ENCODE measurements at places on chromosomes 1 and 21.
A peak's percentile ranks its signal among the peaks of the same experiment; 100 is the strongest.

DNA sequence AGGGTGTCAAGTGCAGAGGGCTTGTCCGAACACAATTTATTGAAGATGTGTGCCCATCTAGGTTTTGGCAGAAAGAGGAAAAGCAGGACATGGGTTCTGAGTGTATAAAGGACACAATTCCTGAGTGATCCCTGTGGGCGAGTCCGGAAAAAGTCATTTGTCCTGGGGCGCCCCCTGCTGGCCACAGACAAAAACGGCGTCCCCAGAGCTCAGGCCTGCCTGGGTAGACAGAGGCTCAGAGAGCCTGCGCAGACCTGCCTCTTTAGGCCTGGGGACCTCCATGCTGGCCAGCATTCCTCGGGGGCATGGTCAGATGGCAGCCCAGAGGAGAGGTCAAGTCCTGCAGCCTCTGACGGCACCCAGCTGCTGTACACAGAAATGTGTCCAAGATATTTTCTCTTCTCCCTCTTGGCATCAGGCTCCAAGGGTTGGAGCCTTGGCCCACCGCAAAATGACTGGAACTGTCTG, 65.5 kb upstream of the LRP8 start:
- DNase-seq = no peak

DNA sequence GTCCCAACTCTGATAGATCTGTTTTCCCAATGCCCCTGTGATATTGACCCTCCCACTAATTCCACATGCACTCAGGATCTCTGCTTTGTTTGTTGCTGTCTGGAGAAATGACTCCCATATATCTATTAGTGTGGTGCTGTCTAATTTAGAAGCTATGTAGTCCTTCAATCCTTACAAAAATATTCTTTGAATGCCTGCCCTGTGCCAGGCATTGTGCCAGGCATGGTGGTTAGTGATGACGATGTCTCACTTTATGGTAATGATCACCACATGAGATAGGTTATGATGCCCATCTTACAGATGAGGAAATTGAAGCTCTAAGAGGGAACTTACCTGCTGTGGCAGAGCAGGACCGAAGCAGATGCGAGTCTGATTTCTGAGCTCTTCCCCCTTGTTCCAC, 12.9 kb downstream of the MYOG start:
- no peak for DNase-seq

- DNase-seq = no peak
Observed at GRCh38 chr1:207454046-207454964, at the start of gene CR2. Gene CR2 (plus strand): TSS chr1:207454328. CDS start chr1:207454419, 91 bp downstream.

DNA sequence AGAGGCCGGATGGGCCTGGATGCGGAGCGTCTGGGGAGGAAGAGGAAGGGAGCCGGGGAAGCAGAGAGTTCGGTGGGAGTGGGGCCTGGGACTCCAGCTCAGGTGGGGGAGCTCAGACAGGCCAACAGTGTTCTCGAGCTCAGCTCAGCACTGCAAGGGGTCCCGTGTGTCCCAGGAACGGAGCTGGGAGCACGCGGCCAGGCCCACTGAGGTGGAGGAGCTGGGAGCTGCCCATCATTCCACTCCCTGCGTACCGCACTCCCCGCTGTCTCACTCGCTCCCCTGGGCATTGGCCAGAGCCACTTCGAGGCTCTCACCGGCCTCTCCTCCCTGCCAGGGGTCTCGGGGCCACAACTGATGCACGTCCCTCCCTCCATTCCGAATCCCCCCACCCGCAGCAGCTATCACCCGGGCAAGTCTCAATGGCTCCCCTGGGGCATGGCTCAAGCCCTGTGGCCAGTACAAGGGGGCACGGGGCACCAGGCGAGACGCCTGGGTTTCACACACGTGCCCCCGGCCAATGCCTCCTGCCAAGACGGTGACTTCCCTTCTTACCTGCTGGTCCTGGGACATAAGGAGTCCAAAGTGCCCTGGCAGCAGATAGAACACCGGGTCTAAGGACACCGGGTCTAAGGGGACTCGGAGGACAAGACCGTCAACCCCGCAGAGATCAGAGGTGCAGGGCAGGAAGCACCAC, 30.3 kb upstream of the COL6A2 start:
- no peak for DNase-seq

DNA sequence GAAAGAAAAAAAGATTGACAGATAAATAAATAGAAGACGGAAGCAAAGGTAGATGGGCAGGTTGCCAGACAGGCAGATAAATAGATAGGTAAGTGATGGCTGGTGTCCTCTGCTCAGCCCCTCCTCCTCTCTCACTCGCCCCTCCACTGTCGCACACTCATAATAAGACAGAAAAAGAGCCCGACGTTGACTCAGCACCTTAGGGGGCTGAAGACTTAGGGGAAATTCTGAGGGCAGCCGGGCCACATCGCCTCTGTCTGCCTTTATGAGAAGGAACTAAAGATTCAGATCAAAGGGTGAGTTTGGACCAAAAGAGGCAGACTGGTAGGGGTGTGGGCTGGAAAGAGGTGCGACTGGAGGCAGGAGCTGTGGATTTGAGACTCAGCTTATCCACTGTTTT, 158.1 kb upstream of the IGSF21 start:
- DNase-seq = no peak

DNA sequence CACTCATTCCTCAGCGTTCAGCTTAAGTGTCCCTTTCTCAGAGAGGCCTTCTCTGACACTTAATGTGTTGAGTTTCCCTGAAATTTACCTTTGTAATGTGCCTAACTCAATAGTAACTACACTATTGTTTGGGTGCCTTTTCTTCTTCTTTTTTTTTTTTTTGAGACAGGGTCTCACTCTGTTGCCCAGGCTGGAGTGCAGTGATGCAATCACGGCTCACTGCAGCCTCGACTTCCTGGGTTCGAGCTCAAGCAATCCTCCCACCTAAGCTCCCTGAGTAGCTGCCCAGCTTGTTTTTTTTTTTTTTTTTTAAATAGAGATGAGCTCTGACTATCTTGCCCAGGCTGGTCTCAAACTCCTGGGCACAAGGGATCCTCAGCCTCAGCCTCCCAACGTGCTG, 50.1 kb downstream of the ARHGEF11 start:
- no peak for DNase-seq

- peak; percentile 30 for DNase-seq
Observed at GRCh38 chr21:38831526-38832467, 26.1 kb downstream of the ETS2 start.

DNA sequence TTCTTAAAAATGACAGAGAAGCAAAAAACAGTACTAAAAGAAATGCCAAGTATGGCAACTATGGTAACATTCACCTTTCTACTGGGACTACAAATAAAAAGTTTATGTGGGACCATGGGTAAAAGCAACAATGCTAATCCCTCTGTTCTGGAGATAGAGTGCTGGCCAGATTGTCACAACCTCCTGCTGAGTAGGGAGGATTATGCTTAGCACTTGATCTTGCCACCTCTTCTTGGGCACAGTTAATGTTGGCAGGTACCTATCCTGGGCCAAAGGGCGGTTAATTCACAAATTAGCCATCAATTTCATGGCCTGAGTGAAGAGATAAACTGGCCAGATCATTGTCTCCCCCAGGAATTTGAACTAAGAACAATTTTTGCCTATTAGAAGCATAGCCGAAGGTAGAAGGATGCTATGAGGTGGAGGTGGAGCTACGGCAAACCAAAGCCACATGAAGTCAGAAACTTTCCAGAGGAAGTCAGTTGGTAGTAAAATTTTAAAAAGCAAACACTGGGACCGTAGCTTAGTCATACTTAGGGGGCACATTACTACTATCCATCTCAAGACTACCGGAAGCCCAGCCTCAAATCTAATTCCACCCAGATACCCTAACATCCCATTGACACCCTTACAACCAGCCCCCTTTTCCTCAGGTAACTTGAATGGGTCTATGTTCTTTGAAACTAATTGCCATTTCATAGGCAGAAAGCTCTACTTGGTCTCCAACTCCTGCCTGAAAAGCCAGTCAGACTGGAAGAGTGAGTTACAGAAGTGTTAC, 2.7 kb downstream of the SCYL3 start:
- DNase-seq = no peak

DNA sequence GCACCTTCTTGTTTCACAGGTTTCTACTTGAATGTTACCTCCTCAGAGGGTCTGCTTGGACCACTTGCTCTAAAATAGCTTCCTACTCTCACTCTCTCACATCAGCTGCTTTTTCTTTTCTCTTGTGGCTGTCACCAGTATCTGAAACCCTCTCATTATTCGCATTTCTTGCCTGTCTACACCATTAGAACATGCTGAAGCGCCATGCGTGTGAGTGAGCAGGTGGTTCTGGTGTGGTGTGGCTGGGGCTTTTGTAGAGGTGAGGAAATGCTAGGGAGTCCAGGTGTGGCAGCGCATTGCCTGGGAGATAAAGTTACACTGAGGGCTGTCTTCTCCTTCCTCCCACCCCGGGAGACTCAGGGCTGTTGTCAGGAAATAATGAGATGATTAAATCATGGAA, 4.1 kb downstream of the ZNF362 start:
- DNase-seq = no peak

DNA sequence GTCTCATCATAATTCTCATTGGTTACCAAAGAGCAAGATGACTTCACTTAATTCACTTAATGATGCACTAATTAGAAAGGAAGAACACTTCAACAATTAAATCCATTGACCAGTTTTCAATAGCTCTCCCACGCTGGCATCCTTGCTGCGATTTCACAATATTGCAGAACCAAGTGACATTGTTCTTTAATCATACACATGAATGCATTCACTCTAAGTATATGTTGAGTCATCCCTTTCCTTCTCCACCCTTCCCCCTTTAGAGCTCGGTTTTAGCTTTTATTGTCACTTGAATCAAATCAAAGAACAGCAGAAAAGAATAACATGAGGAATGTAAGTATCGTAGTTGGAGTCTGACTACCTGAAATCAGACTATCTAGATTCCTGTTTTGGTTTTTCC, 233.6 kb upstream of the FMN2 start:
- DNase-seq = no peak

- no peak for DNase-seq
Observed at GRCh38 chr1:43973981-43974442, 748 bp upstream of the ATP6V0B start.

Data from NCI-H524 treated with DMSO at 0.1 percent for 48 hours (cell line).